ENCODE measurements at places on chromosomes 3 and 15. TPM values are rescaled to one million over a fixed set of nuclear protein-coding genes. Genes with fewer than 3 reads are reported as not detected.

- DNase-seq, result no peak
These were observed 37.4 kb downstream of the ZNF860 start for GRCh38 chr3:32018757-32019564.

GRCh38 chr3:73674280-73674679, 49.5 kb upstream of the PDZRN3 start:
- no peak for DNase-seq

- no peak for DNase-seq
These were observed 126.5 kb upstream of the SLC7A14 start for GRCh38 chr3:170712336-170712735.

Gene AGBL1
- not detected for total RNA-seq

Gene TMEM45A
- 6.6 TPM for total RNA-seq

Gene TERC
- total RNA-seq, result 48.5 TPM

Gene ISG20
- 5.6 TPM for total RNA-seq
